ENCODE measurements at places on chromosomes 6 and 20.

DNA sequence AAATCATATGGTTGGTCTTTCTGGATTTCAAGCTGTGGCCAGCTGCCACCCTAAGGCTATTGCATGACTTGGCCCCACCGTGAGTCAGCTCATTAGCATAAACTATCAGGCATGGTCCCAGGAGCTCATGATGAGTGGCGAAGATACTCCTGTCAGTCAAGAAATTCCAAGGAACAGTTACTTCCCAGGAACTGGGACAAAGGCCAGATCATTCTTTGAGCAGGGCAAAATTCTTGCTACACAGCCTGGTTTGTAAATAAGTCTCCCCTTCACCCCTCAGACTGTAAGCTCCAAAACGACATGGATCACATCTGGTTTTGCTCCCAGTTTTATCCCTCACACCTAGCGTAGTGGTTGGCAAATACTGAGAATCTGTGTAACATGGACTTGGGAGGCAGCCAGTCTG lies 33.0 kb upstream of the KIAA1586 start:
- DNase-seq: peak; percentile 82

DNA sequence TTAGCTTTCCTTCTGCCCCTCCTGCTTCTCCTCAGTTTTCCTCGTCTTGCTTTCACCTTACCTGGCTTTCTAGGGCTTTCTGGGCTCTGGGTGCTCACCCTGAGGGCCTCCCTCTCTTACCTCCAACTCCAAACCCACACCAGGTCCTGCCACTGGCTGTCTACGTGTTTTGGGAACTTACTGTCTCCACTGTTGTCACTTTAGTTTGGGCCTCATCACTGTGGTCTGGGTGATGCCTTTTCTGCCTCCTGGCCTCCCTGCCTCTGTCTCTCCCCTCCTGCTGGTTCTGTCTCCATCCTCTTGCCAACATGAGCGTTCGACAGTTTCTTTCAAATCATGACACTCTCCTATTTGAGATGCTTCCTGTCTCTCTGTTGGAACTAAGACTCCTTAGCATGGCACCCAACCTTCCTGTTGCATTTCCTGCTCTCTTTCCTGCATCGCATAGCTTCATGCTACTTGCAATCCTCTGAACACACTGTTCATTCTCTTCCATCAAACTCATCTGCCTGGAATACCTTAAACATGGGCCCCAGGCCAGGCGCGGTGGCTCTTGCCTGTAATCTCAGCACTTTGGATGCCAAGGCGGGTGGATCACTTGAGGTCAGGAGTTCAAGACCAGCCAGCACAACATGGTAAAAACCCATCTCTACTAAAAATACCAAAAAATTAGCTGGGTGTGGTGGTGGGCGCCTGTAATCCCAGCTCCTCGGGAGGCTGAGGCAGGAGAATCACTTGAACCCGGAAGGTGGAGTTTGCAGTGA lies 5.5 kb downstream of the CD40 start:
- no peak for DNase-seq

GRCh38 chr6:103719545-103719944 lies 1140.2 kb downstream of the HACE1 start:
- no peak for DNase-seq

GRCh38 chr6:156645097-156645496 lies 132.1 kb upstream of the ARID1B start:
- DNase-seq: peak; percentile 35

DNA sequence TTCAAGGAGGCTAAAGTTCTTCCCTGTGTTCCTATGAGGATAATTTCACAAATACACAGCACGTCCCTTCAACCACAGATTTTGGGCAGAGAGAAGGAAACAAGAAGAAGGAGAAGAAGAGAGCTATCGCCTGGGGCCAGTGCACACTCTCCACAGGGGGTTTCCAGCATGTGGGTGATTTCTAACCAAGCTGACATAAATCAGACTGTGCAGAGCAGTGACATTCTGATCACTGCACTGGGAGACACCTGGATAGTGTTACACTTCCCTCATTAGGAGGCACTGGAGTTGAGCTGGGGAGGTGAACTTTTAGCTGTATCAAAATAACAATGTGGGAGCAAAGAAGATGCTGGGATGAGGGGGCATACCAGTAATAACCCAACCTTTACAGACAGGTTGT lies 71.8 kb upstream of the CENPW start:
- no peak for DNase-seq

GRCh38 chr6:90860822-90861601 lies 274.1 kb upstream of the MAP3K7 start:
- DNase-seq: peak; percentile 7

GRCh38 chr6:1525364-1526038 lies 84.2 kb upstream of the FOXC1 start:
- no peak for DNase-seq

DNA sequence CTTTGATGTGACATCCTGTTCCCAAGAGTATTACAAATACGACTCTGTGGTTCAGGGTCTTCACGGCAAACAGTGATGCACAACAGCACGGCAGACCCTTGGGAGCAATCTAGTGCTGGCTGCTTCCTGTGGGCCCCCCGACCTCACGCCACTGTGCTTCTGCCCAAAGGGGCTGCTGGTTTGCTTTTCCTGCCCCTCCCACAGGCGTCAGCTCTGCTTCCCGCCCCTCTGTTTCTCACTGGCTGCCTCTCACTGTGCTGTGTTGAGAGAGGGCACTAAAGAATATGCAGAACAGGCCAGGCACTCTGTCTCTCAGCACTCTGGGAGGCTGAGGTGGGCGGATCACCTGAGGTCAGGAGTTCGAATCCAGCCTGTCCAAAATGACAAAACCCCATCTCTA lies 554.5 kb upstream of the AGPAT4 start:
- no peak for DNase-seq

DNA sequence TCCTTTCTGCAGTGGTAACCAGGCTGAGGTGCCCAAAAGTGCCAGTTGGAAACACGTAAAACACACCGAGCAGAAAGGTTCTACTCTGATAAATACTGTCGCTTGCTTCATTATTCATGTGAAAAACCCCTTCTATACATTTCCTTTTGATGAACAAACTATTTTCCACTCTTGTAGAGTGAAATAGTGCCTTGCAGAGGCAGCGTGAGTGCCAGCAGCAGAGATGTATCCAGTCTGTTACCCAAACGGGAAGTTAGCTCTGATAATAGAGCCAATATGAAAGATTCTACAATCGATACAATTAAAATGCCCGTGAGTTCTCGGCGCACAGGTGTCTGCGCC lies 1.5 kb downstream of the ZBTB46 start:
- DNase-seq: no peak

DNA sequence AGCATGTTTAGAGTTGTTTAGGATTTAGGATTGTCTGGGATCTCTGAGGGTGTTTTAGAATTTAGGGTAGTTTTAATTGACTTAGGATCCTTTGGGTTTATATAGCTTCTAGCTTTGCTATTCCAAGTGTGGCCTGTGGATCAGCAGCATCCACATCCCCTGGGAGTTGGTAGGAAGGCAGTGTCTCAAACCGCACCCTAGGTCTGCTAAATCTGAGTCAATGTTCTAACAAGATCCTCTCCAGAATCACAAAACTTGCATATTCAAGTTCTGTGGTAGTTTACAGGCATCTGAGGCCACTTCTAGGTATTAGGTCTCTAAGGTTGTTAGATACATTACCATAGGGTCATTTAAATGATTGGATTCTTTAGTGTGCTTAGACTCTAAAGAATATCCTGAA lies 48.3 kb downstream of the PRND start:
- no peak for DNase-seq

- DNase-seq: no peak
These were observed at the start of gene ADAM33 for GRCh38 chr20:3681931-3682781. TSS of gene ADAM33 (minus strand) at chr20:3682010. CDS start at chr20:3682004, 6 bp downstream.

- no peak for DNase-seq
These were observed 9.6 kb upstream of the IL17A start for GRCh38 chr6:52176550-52176949.

- DNase-seq: no peak
These were observed 120.4 kb downstream of the OGFRL1 start for GRCh38 chr6:71408787-71409723.

GRCh38 chr6:53065266-53066076 lies at the start of gene FBXO9:
TSS of gene FBXO9 (plus strand) at chr6:53065404. CDS start at chr6:53065790, 386 bp downstream.
- DNase-seq: peak; percentile 59

DNA sequence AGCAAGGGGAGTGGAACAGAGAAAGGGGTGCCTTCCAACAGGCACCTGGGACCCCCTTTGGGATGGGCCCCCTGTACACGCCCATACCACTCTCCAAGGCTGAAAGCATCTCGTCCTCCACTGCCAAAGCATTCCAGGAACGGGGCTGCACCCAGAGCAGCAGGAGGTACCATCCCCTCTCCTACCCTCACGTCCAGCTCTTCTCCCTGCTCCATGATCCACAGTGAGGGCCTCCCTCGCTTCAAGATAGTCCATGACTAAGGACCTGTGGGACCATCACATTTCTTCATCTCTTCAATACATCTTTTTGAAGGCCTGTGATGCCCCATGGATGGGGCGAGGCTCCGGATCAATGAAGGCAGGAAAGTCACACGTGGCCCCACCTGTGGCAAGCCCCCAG lies 209.9 kb downstream of the ANKRD60 start:
- no peak for DNase-seq

- DNase-seq: no peak
These were observed 37.2 kb upstream of the RNF24 start for GRCh38 chr20:4052554-4052953.

DNA sequence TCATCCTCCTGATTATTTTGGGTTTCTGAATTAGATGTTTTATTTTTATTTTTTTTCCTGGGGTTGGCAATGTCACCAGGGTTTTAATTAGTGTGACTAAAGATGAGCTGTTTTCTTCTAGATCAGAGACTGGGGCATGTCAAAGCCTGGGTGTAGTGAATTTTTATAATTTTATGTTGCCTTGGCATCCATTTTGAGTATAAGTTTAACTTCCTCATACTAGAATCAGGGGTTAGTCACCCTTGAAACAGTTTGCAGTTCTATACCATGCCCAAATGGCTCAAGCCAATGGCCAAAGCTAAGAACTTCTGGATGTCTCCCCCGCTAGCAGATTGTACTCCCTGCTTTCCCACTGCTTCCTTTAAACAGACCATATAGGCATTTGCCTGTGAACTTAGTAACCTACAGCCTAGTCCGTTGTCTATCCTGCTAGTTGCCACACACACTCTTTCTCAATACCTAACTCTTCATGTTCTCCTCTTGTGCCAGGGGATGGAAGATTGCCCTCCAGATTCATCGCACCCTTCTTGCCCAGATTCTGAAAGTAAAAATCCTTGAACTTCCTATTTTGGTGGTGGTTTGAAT lies 54.5 kb downstream of the KIAA0408 start:
- no peak for DNase-seq

DNA sequence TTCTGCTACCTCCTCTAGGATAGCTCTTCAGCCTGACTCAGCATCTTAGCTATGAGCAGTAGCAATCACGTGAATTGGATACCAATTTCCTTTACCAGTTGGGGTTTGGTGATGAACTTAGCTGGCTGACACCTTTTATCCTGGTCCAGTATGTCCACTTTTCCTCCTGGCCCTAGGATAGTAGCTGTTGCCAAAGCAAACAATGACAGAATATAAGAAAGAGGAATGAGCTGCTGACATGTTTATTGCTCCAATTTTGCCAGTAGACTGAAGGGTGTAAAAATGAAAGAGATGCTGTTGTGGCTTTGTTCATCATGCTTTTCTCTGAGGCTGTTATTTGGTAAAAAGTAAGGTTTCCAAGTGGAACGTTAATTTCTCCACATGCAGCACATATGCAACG lies 168.3 kb upstream of the JAG1 start:
- peak; percentile 10 for DNase-seq

GRCh38 chr6:47207261-47207660 lies 102.4 kb downstream of the TNFRSF21 start:
- DNase-seq: no peak

- DNase-seq: no peak
These were observed 35.5 kb downstream of the UBD start for GRCh38 chr6:29524044-29524443.

GRCh38 chr6:14265049-14266021 lies 147.8 kb downstream of the CD83 start:
- DNase-seq: no peak

- DNase-seq: no peak
These were observed 268.4 kb upstream of the SYNCRIP start for GRCh38 chr6:85911067-85911466.

DNA sequence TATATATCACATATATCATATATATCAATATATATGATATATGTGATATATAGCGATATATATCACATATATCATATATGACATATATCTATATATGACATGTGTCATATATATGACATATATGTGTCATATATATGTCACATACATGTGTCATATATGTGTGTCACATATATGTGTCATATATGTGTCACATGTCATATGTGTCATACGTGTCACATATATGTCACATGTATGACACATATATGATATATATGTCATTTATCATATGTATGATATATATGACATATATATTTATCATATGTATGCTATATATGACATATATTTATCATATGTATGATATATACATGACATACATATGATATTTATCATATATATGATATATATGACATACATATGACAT lies 27.6 kb upstream of the ZNF292 start:
- DNase-seq: no peak

DNA sequence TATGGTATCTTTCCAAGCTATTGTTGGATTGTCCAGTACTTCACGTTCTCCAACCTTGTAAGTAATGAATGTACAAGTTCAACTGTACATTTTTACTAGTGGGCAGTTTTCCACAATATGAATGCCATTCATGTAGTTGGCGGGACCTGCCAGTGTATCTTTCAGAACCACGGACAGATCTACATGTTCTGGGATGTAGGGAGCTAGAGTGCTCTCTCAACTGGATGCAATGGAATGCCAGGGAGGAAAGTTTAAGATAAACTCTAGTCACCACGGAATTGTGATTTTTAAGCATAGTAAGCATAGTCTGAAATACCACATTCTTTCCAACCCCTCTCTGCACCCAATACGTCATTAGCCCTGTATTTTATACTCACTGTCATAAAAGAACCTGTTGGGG lies 21.5 kb upstream of the HLA-C start:
- DNase-seq: peak; percentile 30

GRCh38 chr20:3922223-3922982 lies 33.2 kb downstream of the PANK2 start:
- DNase-seq: no peak

- DNase-seq: peak; percentile 33
These were observed 35.1 kb upstream of the DUSP22 start for GRCh38 chr6:257031-257725.

GRCh38 chr20:38536310-38536709 lies 44.7 kb upstream of the ADIG start:
- DNase-seq: peak; percentile 38

DNA sequence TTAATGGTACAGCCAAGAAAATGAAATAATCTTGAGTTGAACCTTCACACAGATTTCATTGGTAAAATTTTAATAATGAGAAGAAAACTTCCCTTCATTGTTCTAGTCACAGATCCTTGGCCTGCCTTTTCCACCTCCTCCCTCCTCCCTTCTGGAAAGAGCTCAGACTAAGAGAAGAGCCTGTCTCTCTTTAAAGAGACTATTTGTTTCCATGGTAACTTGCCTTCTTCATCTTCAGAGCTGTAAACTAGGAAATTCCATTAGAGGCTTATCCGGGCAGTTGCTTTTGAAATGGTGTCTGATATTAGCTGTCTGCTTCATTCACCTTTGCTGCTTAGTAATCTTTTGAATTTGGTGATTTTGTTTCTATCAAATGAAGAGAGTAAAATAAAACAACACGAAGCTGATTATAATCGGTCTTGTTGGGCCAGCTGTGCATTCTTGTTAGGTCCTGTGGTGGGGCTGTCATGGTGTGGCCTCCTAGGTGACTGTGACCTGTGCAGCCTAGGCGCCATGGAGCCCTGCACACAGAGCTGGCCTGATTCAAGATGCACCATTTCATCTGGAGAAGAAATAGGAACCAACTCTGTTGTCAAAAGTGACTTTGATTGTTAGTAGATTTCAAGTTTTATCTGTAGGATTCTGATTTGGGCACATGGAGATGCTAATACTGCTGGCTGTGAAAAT lies 96.7 kb downstream of the MAP3K7 start:
- DNase-seq: no peak

All from fibroblast of skin of right biceps (primary cell).